NCI-H446 (cell line): ENCODE measurements at places on chromosomes 4 and X.
A peak's percentile ranks its signal among the peaks of the same experiment; 100 is the strongest.

DNA sequence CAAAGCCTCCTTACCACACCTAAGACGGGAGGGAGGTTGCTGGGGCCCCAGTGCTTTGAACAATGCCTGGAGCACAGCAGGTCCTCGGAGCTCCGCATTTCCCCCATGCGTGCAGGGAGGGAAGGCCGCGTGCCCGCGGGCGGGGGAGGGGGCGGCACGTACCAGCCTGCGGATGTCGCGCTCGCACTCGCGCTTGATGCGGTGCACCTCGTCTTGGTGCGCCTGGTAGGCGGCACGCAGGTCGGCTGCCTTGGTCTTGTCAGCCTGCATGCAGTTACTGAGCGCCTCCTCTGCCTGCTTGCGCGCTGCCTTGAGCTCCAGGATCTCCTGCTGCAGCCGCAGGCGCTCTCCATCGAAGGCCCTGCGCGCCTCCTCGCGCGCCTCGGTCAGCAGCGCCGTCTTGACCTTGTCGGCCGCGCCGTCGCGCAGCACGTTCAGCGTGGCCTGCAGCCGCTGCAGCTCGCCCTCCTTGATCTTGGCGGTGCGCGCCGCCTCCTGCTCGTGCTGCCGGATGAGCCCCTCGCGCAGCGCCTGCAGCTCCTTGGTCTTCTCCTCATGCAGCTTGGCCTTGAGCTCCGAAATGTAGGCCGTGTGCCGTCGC lies 87.2 kb upstream of the C4orf50 start:
- no peak for DNase-seq

DNA sequence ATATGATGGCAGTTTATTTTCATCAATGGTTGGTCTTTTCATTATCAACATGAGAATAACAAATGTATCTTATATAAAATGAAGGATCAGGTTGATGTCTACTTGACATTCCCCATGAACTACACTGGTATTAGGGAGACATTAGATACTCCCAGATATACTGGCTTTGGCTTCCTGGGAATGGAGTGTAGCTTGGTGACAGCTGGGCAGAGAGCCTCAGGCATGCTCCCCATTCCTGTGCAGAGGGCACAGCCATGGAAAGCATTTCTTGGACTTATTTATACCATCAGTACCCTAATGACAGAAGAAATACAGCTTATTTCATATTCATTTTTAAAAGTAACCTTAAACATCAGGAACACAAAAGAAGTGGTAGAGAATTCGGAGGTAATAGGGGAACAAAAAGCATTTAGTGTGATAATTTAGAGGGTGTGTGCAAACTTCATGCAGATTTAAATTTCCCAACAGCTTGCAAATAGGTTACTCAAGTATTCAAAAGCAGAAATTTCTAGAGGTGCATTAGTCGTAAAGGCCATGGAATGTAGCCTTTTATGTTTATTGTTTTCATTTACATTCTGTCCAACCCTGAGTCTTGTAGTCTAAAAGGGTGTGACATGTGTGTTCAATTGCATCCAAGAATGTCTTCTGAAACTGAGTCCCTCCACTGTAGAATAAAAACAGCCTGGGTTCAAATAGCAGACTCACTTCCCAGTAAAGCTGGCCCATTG lies 573.8 kb downstream of the KCNIP4 start:
- DNase-seq: no peak

DNA sequence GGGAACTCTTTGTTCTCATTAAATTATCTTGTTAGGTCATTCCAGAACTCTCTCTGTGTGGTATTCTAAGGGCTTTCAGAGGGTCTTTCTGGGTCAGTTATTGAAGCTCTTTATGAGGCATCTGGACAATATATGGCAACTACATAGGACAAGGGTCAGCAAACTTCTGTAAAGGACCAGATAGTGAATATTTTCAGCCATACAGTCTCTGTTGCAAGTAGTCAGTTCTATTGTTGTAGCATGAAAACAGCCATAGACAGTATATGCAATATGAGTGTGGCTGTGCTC lies 35.1 kb downstream of the HADH start:
- no peak for DNase-seq

- DNase-seq: no peak
These were observed 55.7 kb downstream of the METTL14 start for GRCh38 chr4:118740869-118741268.

DNA sequence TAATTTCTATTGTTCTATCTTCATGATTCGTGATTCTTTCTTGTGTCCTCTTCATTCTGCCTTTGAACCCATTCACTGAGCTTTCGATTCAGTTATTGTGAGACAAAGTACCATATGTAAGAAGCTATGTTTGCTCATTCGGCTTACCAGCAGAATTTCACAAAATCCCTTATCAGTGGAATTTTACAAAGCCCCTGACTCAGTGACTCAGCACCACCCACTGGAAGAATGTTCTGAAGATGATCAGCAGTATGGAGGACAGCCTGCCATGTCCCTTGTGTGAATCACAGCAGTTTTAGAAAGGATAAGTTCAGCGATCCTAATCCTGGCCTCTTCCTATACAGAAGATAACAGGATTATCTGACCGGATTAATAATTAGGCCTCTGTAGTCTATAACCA lies 5.8 kb upstream of the UXT start:
- no peak for DNase-seq

DNA sequence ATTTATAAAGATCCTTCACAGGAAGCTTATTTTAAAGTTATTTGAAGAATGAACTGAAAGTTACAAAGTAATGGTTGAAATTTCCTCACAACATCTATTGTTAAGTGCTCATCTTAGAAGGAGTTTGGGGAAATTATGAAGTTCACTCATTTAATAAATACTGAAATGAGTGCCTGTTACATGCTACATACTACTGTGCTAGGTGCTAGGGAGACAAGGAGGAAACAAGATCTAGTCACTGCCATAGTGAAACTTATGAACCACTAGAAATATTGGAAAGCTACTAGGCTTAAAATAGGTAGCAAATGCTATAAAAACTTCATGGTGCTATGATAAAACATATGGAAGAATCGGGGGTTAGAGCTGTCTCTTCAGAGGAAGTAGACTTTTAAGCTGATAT lies 97.1 kb downstream of the JADE1 start:
- no peak for DNase-seq

- DNase-seq: no peak
These were observed 156.5 kb upstream of the ATP6AP2 start for GRCh38 chrX:40424259-40424658.

DNA sequence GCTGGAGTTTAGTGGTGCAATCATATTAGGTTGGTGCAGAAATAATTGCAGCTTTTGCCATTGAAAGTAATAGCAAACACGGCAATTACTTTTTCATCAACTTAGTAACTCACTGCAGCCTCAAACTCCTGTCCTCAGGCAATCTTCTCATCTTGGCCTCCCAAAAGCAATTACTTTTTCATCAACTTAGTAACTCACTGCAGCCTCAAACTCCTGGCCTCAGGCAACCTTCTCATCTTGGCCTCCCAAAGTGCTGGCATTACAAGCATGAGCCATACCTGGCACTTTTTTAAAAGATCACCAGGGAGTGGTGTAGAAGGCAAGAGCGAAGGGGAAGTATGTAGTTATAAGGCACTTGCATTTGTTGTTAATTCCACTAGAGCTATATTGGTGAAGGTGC lies 491.1 kb upstream of the ADGRL3 start:
- no peak for DNase-seq

DNA sequence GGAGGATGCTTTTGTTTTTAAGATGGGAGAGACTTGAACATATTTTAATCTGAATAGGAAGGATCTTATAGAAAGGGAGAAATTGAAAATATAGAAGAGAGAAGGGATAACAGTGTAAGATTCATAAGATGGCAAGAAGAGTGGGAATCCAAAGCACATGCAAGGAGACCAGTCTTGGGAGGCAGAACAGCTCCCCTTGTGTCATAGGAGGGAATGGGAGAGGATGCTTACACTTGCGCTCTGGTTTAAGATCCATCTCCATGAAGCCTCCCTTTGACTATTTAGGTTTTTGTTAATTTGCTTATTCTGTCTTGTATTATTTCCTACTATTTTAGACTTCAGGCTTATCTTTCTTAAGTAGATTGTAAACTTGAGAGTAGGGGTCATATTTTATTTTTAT lies 42.7 kb downstream of the KIF4A start:
- no peak for DNase-seq

DNA sequence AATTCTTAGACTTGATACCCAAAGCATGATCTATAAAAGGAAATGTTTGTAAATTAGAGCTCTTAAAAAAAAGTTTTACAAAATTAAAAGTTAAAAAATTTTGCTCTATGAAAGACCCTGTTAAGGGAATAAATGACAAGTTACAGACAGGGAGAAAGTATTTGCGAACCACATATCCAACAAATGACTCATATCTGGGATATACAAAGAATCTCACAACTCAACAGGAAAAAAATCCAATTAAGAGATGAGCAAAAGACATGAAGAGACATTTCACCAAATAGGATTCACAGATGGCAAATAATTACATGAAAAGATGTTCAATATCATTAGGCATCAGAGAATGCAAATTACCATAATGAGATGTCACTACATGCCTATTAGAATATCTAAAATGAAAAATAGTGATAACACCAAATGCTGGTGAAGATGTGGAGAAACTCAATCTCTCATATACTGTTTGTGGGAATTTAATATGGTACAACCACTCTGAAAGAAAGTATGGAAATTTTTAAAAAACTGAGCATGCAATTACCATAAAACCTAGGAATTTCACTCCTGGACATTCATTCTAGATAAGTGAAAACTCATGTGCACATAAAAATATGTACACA lies 100.8 kb upstream of the EOLA2 start:
- no peak for DNase-seq

- DNase-seq: no peak
These were observed 42.2 kb downstream of the SMIM10L2A start for GRCh38 chrX:135463937-135464336.

GRCh38 chr4:3250956-3251690 lies 2.2 kb downstream of the MSANTD1 start:
- DNase-seq: no peak

DNA sequence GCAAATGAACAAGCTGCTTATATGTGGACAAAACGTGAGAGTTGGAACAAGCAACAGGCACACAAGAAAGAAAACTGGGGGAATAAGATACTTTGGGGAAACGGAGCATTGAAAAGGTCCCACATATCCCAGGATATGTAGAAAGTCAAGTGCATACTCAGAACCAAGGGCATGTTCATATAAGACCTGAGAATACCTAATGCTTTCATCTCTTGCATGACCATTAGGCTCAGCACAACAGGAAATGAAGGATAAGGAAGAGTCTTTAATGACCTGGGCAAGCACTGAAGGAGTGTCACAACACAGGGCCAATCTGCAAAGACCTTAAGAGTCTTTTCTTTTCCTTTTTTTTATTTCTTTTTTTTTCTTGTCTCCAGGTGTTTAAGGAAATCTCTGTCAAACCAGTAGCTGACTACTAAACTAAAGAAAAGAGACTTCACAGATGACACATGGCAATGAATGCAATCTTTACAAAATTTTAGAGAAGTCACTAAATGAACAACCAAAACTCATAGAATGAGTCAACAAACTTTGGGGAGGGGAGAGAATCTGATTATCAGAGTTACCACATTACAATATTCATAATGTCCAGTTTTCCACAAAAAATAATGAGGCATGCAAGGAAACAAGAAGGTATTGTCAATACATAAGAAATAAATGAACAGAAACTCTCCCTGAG lies 67.9 kb upstream of the STK26 start:
- DNase-seq: no peak

DNA sequence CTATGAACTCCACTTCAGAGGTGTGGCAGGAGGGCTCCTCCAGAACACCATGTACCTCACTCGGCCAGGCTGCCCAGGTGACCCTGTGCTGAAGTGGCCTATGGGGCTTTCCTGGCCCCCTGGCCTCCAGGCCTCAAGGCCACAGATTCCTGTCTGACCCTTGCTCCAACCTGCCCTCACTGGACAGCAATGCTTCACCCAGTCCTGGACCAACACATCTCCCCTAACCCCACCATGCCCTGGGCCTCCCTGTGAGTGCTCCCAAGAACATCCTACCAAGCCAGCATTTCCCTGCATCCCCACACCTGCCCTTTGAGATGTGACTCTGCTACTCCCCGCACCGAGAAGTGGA lies 10.5 kb downstream of the ZFYVE28 start:
- DNase-seq: no peak

DNA sequence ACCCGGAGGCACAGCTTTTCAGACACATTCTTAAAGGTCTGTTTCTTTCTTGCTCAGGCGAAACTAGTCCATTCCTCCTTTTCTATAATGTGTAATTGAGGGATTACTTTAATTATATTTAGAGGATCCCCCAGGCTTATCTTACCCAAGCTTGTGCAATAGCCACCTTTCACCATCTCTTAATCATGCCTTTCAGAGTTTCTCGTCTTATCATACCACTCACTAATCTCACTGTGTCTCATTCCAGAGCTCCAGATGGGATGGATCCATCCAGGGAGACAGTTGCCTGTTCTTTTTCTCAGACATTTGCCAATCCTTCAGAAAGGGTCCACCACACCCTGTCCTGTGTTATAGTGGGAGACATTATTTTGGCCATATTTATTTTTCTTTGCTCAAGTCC lies 12.5 kb downstream of the SPARCL1 start:
- DNase-seq: no peak

- peak; percentile 59 for DNase-seq
These were observed 819.3 kb downstream of the PCDH7 start for GRCh38 chr4:31539284-31540069.

DNA sequence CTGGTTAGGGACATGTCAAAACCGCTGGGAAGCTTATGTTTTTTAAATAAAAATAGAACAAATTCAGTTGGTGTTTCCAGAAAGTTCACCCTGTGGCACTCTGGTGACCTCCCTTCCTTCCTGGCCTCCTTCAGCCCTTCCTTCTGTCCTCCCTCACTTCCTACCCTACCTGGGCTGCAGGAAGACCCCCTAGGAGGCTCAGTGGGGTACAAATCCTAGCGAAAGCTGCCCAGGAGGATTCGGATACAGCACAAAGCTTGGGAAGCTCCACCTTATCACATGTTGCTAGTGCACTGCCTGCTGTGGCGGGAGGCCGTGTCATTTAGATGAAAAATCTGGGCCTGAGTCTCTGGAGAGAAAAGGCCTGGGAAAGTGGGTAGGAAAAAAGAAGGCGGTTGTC lies 60.5 kb downstream of the FHDC1 start:
- DNase-seq: no peak

DNA sequence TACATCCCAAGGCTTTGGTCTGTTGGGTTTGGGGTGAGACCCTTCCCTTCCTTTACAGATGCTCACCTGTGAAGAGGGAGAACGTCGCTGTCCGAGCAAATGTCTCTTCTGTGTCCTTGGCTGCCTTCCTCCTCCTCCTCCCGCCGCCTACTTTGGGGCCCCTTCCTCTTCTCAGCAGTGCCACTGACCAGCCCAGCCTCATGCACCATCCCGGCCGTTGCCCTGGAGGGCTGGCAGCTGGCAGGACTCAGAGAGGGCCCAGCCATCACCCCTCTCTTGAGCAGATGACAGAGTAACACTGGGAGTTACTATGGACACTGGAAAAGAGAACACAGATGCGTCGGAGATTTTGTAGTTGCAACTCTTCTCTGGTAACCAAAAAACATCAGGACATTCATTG lies 68.2 kb downstream of the TRMT44 start:
- DNase-seq: no peak

- DNase-seq: no peak
These were observed 205.4 kb downstream of the HS3ST1 start for GRCh38 chr4:11223311-11223710.
